ENCODE measurements at places on chromosomes 1 and 21.
A peak's percentile ranks its signal among the peaks of the same experiment; 100 is the strongest.

DNA sequence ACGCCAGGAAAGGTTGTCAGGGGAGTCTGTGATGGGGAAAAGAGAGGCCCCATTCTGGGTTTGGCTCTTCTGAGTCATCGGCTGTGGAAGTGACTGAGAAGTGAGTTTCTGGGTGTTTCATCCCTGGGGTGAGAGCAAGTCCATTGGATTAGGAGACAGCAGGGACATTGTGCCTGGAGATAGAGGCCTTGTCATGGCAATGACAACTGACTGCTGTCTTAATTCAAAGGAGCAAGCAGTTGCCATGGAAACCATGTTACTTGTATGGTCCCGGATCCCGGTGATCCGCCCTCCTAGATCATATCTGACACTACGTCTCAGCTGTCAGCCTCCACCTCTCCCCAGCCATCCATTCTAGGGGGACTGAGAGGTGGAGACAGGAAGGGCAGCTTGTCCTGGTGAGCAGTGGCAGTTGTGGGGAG is 34.4 kb downstream of the KIAA0040 start:
- DNase-seq = peak; percentile 16

DNA sequence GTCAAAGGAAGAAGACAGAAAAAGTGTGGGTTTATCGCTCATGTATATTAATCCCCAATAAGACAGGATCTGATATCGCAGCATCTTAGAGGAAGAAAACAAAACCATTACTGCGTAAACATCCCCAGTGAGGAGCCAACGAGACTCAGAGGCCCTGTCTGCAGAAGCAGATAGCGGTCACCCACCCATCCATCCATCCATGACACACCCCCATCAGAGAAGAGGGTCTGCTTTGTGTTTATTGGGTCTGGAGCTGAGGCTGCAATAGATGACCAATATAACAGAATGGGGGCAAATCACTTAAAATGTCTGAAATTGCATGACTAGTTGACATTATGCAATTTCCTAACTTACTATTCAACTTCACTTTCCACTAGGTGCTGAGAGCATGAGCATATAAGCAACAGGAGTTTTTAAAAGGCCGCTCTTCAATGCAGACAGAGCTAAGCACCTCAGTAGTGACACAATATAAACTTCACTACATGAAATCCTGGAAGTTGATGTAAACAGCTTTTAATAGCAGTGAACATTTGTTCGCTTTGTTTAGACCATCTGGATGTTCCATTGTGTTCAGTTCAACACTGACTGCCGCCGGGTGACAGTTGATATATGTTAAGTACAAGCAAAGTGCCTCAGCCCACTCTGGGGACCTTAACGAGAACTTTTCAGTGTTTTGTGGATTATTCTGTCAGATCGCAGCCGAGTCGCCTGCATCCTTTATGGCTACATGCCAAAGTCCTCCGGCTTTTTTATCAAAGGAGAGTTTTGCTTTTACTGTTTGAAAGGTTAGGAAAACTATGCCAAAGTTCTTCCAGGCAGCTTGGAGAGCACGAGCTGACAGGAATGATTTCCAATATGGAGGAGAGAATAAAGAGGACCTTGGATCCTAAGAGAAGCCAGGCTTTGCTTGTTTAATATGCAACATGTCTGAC is 167.5 kb downstream of the ZNF281 start:
- no peak for DNase-seq

DNA sequence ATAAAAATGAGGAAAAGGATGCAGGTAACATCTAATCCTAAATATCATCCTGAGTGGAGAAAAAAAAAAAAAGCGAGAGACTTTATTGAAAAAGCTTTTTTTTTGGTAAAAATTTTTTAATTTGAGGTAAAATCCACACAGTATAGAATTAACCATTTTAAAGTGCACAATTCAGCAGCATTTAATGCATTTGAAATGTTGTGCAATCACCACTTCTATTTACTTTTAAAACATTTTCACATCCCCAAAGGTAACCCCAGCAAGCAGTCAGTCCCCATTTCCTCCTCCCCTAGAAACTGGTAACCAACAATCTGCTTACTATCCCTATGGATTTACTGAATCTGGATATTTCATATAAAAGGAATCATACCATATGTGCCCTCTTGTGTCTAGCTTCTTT is 166.7 kb downstream of the TTLL7 start:
- no peak for DNase-seq

DNA sequence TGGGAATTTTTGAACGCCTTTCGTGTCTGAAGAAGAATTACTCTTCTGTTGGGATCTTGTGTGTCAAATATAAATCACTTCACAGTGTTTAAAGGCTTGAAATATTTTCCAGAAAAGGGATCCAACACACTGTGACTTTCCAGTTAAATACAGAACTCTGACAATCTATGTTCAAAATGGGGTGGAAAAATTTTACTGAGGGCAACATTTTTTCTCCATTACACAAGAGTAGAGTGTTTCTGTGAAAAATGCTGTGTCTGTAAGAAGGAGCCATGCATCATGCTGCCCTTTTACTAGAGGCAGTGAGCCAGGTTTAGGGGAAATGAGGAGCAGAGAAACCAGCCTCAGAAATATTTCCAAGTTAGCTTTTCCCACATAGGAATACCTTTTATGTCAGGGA is 86.5 kb downstream of the VPS13D start:
- no peak for DNase-seq

DNA sequence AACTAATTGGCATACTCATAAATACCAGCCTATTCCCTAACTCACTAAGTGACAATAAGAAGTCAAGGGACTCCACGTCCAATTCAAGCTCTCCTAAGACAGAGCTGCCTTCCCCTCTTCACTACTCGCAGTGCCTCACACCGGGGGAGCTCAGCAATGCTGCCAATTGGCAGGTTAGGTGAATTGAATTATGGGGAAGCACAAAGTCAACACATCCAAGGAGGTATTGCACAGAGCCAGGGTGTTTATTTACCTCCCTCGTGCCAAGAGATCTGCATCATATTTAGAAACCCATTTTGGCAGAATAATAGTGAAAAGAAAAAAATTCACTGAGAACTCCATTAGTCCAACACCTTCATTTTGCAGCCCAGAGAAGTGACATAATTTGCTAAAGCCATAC is 20.4 kb upstream of the TNR start:
- no peak for DNase-seq

- no peak for DNase-seq
These were observed 99.5 kb upstream of the IGSF21 start for GRCh38 chr1:18008081-18008480.

DNA sequence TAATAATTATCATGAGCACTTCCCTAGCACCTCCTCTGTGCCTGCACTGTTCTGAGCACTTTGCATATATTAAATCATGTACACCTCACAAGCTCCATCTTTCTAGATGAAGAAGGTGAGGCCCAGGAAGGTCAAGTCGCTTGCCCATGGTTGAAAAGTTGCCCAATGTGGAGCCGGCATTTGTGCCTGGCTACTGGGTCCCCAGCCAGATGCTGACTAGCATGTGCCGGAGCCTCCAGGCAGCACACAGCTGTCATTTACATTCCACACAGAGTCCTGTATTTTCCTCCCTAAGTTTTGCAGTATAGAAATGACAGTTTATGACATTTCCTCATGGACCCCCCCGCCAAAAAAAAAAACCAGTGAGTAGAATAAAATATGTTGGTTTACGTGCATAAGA is 94.3 kb downstream of the BCAR3 start:
- DNase-seq = no peak

DNA sequence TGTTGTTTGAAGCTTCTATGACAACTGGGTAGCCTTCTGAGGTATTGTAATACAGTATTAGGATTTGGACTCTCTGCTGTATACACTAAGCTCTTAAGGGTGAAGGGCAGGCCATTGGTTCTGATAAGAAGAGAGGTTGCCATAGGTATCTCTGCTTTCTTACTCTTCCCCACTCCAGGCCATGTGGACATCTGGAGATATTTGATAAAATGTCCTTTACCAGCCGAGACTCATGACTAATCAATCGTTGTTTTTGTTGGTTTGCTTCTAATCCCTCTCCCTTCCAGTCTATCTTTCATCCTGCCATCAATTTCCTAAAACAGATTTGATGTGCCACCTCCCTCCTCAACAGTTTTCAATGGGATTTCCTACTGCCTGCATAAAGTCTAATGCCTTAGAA is 64.6 kb upstream of the WDR26 start:
- no peak for DNase-seq

DNA sequence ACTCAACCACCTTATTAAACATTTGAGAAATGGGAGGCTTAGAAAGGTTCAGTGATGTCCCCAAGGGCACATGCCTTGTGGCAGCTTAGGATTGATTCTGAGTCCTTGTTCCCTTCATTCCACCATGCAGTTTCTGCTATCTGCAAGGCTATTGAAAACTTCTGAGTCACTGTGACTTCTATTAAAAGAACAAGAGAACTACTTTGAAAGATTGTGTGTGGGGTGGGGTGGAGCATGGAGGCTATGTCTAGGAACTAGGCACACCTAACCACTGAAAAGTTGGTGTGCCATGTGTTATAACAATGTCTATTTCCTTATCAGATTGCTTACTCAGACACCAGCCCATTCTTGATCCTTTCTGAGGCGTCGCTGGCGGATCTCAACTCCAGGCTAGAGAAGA is 10.8 kb downstream of the MTARC1 start:
- DNase-seq = no peak

GRCh38 chr1:172172352-172172831 is 248.1 kb upstream of the C1orf105 start:
- no peak for DNase-seq

DNA sequence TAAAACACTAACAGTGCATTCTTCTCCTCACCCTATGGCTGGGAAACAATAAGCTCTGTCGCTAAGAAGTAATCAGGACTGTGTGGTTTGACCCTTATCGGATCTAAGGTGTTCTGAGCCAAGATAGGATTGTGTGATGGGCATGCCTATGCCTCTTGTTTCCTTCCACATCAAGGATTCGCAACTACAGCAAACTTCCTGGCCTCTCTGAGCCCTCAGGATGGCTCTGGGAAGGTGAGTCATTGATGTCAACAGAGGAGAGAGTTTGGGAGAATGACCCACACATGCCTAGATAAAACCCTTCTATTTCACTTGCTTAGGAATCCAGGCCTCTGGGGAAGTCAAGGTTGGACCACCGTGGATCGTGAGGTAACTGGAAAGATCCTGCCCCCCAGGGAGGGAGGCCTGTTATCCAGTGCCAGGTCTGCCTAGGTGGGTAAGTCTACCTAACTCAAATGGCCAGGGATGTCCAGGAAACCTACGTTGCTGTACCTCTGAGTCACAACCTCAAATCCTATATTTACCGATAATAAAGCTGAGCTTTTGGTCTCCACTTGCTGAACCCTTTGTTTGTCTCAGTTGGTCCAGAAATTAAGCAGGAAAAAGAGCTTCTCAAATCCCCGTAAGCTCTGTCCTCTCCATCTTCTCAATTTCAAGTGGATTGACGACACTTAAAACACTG is 27.4 kb downstream of the TIAM1 start:
- no peak for DNase-seq

DNA sequence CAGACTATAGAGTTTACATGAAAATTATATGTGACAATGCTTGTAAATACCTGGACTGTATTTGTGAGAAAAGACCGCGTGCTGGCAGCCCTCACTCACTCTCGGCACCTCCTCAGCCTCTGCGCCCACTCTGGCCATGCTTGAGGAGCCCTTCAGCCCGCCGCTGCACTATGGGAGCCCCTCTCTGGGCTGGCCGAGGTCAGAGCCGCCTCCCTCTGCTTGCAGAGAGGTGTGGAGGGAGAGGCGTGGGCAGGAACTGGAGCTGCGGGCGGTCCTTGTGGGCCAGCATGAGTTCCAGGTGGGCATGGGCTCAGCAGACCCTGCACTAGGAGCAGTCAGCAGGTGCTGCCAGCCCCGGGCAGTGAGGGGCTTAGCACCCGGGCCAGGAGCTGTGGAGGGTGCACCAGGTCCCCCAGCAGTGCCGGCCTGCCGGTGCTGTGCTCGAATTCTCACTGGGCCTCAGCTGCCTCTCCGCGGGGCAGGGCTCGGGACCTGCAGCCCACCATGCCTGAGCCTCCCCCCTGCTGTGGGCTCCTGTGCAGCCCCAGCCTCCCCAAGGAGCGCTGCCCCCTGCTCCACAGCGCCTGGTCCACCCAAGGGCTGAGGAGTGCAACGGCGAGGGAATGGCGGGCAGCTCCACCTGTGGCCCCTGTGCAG is 482.5 kb downstream of the AGBL4 start:
- no peak for DNase-seq
